ENCODE measurements at places on chromosomes 1 and 21.

GRCh38 chr1:8226747-8227146 is 91.2 kb upstream of the SLC45A1 start:
- DNase-seq: no peak

DNA sequence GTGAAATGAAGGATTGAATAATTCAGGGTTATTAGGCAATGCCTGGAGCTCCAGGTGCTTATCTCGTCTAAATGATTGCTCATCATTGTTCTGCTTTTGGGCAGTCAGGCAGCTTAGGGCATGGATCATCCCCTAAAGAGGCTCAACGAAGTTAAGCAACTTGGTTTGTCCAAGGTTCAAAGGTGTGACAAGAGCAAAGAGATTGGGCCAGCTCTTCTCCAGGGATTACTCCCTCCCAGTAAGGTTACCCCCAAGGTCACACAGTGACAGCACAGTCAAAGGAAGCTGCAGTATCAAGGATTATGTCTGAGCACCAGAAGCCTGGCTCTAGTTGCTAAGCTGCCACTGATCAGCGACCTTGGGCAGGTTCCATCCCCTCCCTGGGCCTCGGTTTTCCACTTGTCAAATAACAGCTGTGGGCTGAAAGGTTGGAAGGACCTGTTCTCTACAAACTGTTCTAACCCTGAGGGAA is 6.8 kb downstream of the ETNK2 start:
- no peak for DNase-seq

DNA sequence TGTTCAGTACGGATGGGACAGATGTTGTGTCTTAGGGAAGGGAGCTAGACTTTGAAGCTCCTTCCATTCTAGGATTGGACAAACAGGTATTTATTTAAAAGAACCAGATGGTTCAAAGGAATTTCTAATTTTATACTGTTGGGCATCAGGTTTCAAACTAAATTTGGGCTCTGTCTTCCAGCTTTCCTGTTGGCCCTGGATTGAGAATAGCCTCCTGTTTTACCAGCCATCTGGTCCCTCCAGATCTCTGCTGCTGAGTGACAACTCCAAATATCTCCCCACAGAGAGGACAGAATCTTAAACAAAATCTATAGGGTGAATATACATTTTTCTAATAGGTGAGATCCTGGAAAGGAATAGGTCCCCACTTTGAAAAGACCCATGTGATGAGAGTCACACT is 52.5 kb upstream of the CNIH3 start:
- DNase-seq: no peak

- peak; percentile 34 for DNase-seq
These were observed 16.3 kb downstream of the PDZK1 start for GRCh38 chr1:145690587-145691558.

- DNase-seq: no peak
These were observed 4.8 kb upstream of the ALG6 start for GRCh38 chr1:63362578-63362977.

DNA sequence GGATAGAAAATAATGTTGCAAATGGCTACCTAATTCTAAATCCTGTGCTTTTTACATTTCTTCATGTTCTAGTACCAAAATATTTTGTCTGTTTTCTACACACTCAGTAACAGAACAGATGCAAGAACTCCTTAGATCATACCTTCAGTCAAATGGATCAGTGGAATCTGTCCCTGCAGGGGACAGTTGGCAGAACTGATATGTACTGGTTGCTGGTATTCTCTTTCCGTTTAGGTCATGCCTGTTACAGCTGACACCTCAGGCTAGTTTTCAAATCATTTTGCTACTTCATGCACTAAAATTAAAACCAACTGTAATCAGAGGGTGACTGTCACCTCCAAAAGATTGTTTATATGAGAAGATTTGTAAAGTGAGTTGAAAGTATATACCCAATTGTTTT is 109.2 kb downstream of the TNNI3K start:
- DNase-seq: no peak

Data from Calu3 (cell line).